AG20443 (cell line): ENCODE measurements at places on chromosomes 12 and 14.

DNA sequence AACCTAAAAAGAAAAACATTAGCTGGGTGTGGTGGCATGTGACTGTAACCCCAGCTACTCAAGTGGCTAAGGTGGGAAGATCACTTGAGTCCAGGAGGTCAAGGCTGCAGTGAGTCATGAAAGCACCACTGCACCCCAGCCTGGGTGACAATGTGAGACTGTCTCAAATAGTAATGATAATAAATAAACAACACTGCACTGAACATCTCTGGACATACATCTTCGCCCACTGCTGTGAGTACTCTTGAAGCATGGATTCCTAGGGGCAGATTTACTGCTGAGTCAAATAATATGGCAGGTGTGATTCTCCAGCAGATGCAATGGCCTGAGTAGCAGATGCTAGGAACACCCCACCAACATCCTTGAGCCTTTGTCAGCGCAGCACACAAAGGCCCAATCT, 23.6 kb downstream of the ABCB9 start:
- no peak for DNase-seq

DNA sequence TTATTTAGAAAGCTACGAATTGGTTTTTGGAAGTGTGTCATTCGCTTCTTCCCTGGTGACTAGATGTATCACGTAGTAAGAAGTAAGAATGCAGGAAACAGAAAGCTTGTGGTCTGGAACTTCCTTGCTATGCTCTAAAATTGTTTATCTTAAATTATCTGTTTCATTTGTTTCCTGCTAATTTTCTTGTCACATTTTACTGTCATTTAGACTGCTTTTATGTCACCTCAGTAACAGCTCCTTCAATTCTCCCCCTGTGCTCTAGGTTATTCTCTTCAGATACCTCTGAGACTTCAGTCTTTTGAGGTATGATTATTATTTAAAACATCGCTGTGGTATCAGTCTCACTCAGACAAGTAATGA, 699 bp upstream of the CD69 start:
- DNase-seq = no peak

DNA sequence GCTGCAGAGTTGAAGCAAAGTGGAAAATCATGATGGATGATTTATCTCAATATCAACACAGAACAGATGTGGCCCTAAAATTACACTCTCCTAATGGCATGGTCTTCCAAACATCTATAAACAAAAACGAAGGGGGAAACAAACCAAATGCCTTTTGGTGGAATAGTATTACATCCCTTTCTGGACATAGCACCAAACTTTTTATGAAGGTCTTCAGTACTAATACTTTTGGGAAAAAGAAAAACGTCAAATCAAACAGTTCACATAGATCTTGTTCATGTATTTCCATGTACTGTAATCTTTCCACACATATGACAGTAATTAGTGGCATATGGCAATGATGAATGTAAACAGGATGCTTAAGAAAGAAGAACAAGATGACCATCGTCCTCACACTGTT, 22.9 kb upstream of the ANAPC7 start:
- no peak for DNase-seq

- DNase-seq = no peak
Measured at GRCh38 chr14:52342849-52343596, 28.9 kb downstream of the PTGER2 start.

GRCh38 chr12:49233842-49234526, 30.9 kb upstream of the TUBA1C start:
- no peak for DNase-seq

DNA sequence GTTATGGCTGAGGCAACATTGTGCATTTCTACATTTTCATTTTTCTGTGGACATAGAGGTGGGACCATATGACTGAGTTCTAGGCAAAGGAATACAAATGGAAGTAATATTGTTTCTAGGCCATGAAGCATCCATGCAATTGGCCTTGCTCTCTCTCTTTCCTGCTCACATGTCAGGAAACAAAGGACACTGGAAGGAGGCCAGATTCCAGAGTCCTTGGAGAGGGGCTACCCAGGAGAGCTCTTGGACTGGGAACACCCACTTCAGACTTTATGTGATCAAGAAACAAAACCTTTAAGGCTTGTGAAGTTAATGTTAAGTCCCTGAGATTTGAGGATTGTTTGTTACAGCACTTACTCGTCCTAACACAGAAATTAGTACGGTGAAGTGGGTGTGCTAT, 32.8 kb downstream of the PDZRN4 start:
- no peak for DNase-seq

GRCh38 chr12:26211331-26211730, 16.0 kb downstream of the SSPN start:
- DNase-seq = no peak

GRCh38 chr12:108576660-108577234, 14.4 kb downstream of the ISCU start:
- no peak for DNase-seq

- peak; percentile 68 for DNase-seq
Measured at GRCh38 chr12:52037248-52037861, 13.9 kb upstream of the NR4A1 start.

DNA sequence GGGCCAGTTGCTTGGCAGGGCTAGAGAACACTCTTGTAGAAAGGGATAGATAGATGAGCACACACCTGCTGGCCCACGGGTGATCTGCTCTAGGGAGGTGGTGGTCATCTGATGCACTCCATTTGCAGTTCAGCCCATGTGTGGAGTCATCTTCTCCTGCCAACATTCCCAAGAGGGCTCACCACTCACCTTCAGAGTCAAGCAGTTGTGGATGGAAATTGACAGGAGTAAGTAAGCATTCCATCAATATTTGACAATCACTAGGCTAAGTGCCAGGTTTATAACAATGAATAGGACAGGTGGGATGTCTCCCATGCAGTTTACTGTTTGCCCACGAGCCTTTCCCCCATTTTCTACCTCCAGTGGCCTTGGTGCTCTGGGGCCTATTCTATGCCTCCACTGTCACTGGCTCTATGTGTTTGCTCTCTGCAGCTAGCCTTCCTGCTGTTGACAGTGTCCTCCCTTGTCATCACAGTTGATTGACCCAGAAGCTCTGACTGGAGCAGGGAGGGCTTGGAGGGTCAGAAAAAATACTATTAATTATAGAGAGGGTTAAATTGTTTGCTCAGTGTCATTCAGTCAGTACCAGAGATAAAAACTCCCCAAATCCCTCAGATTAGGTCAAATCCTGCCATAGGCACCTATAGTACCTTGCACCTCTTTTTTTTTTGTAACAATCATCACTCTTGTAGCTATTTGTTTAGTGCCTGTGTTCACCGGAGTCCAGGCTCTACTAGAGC, 134.6 kb upstream of the PZP start:
- no peak for DNase-seq

GRCh38 chr14:63249092-63249491, 44.8 kb downstream of the RHOJ start:
- peak; percentile 42 for DNase-seq

DNA sequence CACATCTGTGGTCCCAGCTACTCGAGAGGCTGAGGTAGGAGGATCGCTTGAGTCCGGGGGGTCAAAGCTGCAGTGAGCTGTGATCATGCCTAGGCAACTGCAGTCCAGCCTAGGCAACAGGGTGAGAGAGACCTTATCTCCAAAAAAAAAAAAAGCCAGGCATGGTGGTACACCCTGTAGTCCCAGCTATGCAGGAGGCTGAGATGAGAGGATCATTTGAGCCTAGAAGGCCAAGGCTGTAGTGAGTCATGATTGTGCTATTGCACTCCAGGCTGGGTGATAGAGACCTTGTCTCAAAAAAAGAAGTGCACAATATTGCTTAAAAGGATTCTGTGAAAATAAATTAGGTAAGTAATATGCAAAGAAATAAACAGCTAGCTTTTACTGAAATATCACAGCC, 17.0 kb downstream of the NAA25 start:
- DNase-seq = no peak
